ENCODE measurements at places on chromosomes 2 and 18.

DNA sequence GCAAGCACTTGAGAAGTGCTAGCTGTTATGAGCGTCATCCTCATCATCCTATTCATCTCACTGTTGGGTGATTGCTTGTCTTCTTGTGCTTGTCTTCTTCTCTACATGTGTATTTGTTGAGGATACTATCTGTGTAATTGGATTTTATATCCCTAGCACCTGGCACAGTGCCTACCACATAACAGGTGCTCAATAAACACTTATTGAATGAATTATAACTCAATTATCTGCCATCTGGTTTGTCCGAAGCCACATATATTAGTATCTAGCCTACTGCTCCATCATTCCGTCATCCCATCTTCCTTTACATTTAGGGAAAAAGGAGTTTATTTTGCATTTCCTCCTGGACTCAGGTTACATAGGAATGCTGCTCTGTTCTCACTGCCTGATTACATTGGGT, 330.4 kb upstream of the ETAA1 start:
- DNase-seq = no peak

- no peak for DNase-seq
These were observed 515.6 kb downstream of the ERBB4 start for GRCh38 chr2:212022966-212023365.

GRCh38 chr2:174048243-174048642, 83.1 kb upstream of the SP3 start:
- DNase-seq = no peak

GRCh38 chr2:85593023-85593422, 2.5 kb upstream of the RNF181 start:
- DNase-seq = no peak

DNA sequence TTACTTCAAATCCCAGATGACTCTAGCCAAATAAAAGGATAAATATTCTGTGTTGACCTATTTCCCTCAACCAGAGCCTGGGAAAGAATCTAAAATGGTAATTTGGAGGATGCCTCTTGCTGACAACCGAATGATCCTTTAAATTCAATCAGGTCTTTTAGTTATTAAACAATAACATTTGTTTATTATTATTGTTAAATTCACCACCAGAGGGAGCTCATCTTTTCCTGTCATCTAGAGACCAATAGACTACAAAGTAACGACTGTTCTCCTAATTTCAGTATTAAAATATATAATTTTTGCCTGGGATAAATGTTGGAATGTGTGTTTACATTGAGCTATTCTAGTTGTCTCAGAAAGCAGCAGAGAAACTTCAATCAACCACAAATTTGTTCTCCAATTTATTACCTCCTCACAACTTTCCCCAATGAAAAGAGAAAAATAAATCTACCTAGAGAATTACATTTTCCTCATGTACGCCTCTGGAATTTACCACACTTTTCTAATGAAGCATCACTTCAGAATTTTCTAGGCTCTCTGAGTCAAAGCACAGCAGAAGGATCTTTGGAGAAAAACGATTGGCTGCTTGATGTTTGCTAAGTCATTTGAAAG, 142.7 kb downstream of the SCG2 start:
- DNase-seq = no peak

DNA sequence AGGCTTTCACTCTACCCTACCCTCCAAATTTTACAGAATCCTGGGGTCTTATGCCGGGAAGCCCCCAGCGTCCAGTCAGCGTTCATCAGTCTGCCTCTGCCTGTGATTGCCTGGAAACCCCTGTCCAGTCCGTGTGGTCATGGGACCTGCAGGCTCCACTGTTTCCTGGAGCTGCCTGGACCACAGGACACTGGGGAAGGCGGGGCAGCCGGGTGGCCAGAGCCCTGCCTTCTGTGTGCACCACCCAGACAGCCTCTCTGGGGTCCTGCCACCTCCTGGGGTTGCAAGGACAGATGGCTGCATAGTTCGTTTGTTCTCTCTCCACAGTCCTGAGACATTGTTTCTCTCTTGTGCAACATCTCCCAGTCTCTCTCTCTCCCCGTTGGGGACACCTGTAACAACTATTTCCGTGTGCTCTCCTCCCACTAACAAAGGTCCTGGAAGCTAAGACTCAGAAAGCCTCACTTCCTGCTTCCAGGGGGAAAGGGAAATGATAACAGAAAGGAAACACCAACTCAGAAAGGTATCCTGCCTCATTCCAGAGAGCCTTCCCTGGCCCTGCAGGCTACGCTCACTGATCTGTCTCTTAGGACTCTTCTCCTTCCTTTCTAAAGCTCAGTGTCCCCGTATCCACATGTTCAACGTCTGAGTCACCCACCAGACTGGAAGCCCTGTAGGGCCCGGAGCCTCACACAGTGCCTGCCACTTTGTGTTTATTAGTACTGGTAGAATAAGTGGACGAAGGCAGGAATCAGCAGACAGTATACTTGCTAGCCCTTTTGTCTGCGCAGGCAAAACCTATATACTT, 192.8 kb upstream of the RAB12 start:
- DNase-seq = no peak

DNA sequence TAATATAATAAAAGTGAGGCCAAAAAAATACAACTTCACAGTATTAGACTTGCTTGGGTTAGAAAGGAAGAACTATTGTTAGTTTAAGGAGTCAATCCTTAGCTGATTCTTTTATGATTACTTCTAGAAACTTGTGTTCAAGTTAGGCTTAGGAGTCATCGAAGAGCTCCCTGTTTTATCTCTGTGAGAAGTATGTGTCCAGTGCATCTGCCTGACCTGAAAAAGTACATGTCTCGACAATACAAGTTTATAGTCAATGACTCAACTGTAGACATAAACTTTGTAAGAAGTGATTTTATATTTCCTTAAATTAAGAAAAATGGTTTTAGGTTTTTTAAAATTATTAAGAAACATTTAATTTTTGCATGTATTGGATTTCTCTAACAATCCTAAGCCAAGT, 571.2 kb downstream of the ZEB2 start:
- DNase-seq = no peak

DNA sequence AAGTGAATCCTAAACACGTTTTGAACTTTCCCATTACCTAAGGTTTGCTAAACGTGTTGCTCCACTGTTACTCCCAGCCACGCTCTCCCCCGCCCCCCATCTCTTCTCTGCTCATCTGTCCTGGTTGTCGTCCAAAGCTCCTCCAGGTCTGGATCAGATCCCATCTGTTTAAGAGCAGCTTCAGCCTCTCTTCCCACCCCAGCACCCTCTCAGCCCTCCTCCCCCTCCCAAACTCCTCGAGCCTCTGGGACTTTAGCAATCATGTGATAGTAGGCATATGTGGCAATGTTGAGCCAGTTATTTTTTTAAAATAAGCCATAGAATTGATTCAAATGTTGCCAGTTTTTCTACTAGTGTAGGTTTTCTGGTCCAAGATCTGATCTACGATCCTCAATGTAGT, 20.0 kb upstream of the LPIN1 start:
- no peak for DNase-seq

DNA sequence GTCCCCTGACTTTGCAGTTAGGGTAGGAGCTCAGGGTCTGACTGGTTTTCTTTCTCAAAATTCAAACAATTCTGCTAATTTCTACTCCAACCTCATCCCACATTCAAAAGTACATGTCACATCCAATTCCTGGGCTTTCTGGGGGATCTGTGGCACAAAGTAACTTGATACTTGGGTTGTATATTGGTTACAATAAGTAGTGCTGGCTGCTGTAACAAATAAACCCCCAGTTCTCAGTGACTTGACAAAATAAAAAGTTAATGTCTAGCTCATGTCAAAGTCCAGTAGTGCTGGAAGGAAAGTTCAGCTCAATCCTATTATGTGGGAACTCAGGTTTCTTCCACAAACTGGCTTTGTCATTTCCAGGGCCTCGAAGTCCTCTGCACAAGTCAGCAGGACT, 23.1 kb downstream of the LGALSL start:
- DNase-seq = no peak

- no peak for DNase-seq
These were observed 240.5 kb downstream of the MREG start for GRCh38 chr2:215772634-215773563.

- DNase-seq = no peak
These were observed 196.0 kb upstream of the SPHKAP start for GRCh38 chr2:228377533-228377932.

- no peak for DNase-seq
These were observed 3.5 kb downstream of the ACTR2 start for GRCh38 chr2:65231121-65231520.

DNA sequence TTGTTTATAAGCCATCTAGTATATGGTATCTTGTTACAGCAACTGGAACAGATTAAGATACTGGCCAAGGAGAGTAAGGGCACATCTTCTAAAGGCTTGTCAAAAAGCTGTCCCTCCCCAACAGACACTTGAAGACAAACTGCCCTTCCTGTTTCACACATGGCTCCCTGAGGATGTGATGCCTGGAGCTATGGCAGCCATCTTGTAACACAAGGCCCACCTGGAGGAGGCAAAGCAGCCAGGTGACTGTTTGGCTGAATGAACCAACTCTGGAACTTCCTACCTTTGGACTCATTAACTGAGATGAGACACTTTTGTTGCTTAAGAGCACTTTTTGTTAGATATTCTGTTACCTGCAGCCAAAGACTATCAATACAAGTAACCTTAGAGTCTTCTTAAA, 54.4 kb downstream of the SNORC start:
- DNase-seq = no peak

DNA sequence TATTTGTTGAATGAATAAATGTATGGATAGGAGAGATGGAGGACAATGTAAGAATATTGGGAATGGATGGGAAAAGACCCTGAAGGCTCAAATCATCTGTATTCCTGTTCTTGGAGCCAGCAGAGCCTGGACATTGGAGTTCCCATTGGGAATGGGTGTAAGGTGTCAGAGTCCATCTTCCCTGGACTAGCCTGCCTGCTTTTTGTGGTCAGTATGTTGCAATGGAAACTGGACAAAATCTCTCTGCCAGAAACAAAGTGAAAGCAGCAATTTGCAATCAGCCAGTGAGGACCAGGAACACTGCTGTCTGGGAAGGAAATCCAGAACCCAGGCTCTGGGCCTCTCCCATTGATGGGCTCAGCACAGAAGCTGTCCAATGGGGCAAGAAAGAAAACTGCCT, 83.5 kb upstream of the SKOR2 start:
- DNase-seq = no peak

GRCh38 chr2:237866101-237866621, 6.7 kb downstream of the RAMP1 start:
- no peak for DNase-seq

- no peak for DNase-seq
These were observed 85.9 kb upstream of the CCBE1 start for GRCh38 chr18:59783138-59783537.

DNA sequence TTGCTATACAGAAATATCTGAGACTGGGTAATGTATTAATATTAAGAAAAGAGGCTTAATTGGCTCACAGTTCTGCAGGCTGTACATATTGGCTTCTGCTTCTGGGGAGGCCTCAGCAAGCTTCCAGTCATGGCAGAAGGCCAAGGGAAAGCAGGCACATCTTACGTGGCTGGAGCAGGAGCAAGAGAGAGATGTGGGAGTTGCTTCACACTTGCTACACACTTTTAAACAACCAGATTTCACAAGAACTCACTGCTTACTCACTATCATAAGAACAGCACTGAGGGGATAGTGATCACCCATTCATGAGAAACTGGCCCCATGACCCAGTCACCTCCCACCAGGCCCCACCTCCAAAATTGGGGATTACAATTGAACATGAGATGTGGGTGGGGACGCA, 50.6 kb downstream of the MAPRE2 start:
- no peak for DNase-seq

DNA sequence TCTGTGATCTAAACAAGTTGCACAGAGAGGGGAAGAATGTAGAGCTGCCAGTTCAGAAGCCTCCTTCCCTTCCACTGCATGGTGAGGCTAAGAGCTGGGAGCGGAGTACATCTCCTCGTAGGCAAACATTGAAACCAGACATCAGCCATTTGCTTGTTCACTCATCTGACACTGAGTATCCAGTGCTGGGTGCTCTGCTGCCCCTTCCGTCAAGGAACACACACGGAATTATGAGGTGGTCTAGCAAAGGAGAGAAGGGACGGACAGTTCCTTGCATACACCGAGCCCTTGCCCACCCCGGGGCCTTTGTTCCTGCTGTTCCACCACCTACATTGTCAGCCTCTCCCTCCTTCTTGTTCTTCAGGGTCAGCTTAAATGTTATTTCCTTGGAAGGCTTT, 44.6 kb downstream of the SLC4A1AP start:
- no peak for DNase-seq

DNA sequence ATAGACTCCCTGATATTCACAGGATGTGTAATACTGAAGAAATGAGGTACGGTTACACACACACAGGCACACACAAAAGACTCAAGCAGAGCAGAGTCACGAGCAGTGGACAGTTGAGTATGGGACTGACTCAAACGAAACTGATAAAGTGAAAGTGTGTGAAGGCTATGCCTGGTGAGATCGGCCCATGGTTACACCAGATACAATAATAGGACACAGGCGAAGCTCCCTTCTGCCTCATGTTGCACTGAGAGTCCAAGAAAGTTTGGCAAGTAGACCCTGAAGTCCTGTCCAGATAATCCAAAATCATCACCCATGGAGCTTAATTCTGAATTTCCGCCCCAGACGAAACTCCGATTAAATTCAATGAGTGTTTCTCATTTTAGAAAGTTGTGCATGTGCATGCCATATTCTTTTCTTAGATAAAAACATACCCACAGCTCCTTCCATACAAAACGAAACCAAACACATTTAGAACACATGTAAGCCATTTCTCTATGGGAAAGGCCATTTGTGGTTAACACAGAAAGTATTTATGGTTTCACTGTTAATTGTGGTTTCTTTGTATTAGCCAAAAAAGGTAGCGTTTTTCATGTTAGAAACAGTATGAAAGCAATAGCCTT, 567.6 kb downstream of the PLCL1 start:
- no peak for DNase-seq

- DNase-seq = no peak
These were observed 152.8 kb upstream of the ACAA2 start for GRCh38 chr18:49966090-49966489.

- no peak for DNase-seq
These were observed 67.5 kb downstream of the CDH20 start for GRCh38 chr18:61400716-61401115.

DNA sequence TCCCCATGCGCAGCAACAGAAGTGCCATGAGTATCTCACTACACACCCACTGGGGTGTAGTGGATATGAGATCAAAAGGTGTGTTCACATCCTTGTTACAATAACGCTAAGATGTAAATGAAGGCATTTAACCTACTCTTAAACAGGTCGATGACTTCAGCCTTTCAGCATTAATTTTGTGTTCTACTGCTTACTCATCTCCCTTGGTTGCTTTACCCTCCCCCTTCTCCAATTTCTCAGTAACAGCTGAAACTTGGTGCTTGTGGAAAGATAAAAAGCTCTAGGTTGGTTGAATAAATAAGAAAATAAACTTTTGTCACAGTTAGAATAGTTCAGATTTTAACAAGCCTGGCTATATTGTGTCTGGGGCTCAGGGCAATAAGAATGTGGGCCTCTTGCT, 147.5 kb upstream of the SESTD1 start:
- DNase-seq = no peak

- DNase-seq = no peak
These were observed 689.8 kb downstream of the MBD2 start for GRCh38 chr18:53534695-53535094.
